ENCODE measurements at places on chromosomes 1 and 21.
A peak's percentile ranks its signal among the peaks of the same experiment; 100 is the strongest.

DNA sequence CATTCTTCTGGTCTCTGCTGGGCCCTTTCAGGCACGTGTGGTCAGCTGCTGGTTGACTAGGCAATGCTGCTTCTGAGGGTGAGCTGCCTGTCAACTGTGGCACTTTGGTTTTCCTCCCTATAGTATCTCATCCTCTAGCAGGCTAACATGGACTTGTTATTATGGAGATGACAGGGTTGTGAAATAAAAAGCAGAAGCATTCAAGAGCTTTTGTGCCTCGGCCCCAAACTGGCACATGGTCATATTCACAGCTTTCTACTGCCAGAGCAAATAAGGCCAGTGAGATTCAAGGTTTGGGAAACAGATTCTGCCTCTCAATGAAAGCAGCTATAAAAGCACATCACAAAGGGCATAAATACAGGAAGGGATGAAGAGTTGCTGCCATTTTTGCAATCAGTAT lies 1.6 kb upstream of the ZNF124 start:
- no peak for DNase-seq

GRCh38 chr1:54627196-54627595 lies 3.9 kb upstream of the FAM151A start:
- no peak for DNase-seq

- no peak for DNase-seq
Measured at GRCh38 chr1:53087332-53088285, 25.6 kb downstream of the PODN start.

GRCh38 chr1:70044832-70045231 lies 160.5 kb downstream of the LRRC40 start:
- DNase-seq = peak; percentile 70

DNA sequence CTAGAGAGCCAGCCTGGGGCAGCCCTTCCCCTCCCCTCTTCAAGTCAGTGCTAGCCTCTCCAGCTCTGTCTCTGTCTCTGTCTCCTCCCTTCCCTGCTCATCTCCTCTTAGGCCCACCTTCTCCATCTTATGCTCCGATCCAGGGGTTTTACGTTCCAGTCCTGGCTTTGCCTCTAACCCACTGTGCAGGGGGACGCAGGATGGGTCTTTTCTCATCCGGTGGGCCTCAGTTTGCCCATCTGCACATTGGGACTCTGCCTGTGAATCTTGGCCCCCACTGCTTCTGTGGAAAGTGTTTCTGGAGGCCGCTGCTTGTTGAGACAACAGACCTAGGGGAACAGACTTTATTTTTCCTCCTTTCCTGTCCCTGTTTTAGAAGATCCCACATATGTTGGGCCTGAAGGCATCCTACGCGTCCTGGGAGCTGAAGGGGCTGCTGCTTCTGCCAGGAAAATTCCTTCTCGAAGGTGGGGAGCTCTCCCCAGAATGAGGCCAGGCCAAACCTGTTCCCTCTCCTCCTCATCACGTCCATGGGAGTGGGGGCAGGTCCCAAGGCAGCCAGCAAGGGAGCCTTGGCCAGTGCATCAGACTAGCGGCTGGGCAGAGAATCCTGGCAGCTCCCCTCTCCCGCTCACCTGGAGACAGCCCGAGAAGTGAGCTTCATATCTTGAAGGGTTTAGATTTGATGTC lies 99.5 kb upstream of the CSF3R start:
- DNase-seq = no peak

GRCh38 chr1:175498002-175498401 lies 245.4 kb downstream of the TNR start:
- no peak for DNase-seq

GRCh38 chr1:50633465-50633864 lies 210.2 kb upstream of the DMRTA2 start:
- no peak for DNase-seq

DNA sequence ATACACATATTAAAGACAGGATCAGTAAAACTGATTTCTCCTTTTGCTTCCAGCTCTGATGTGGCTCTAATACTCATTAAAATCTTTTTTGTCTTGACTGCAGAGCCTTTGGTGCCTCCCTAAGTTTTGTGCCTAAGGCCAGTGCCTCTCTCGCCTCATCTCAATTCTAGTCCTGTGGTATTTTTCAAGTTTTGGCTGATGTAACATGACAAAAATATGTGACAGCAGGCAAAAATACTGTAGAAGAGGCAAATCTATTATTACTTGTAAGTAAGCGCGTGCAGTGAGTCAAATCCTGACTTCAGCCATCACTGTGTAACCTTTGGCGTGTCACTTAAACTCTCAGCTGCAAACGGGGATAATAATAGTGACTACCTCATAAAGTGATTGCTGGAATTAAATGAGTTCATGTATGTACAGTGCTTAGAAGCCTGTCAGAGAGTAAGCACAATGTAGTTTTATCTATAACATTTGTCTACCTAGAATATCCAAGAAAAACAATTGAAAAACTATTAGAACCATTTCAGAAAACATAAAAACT lies 74.0 kb downstream of the MAB21L3 start:
- DNase-seq = no peak

- DNase-seq = no peak
Measured at GRCh38 chr1:64696879-64697278, 48.0 kb upstream of the RAVER2 start.

- DNase-seq = peak; percentile 19
Measured at GRCh38 chr1:236654957-236655356, 31.3 kb upstream of the ACTN2 start.

All from A172 (cell line).